GM19239 (cell line): ENCODE measurements at places on chromosomes 7 and 10.

DNA sequence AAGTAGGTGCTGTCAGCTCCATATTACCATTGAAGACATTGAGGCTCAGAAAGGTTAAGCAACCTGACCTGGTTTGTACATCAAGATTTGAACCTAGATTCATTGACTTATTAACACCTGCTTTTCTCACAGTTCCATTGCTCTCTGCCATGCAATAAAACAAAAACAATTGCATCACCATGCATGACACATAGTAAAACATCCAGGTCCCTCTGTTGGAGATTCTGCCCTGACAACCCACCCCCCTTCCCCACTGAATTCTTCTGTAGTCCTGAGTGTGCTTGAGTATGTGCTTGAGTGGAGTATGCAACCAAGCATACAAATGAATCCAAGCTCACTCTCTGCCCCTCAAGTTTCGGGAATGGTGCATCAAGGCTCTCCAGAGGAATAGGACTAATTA, 6.0 kb upstream of the LMBR1 start:
- DNase-seq = no peak

- no peak for DNase-seq
These were observed 35.2 kb downstream of the OR13A1 start for GRCh38 chr10:45280113-45280760.

GRCh38 chr7:157515342-157516041, 178.7 kb downstream of the DNAJB6 start:
- no peak for DNase-seq

GRCh38 chr10:52701647-52702046, 70.9 kb downstream of the MBL2 start:
- DNase-seq = no peak

DNA sequence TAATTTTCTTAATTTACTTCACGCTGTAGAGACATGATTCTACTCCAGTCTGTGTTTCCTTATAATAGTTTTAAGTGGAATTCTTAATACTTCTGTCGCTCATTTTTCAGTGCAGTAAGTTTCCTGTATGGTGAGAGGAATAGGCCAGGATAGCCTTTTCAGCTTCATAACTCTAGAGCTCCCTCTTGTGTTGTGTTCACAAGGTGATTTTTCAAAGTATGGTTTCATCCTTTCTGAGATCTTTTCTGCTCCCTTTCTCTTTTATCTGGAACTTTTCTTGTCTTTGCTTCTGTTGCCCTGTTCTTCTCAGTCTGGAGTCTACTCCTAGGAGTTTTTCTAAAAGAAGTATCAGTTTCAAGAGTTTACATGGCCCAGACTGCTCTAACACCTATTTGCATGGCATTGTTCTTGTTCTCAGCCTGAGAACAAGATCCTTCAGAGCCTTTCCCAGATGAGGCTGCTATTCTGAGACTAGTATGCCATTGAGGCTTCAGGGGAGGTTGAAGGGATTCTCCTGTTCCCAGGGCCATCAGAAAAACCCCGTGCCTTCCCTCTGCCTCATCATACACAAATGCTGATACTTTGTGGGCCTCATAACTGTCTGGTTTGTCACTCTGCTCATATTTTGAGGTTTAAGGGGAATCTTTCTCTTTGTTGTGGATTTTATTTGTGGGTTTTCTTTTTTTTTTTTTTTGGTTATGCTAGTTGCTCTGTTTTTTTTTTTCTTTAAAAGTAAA, 21.8 kb downstream of the NET1 start:
- no peak for DNase-seq
